Neural crest cell (in vitro differentiated cells): ENCODE measurements at places on chromosomes 16 and 17.

DNA sequence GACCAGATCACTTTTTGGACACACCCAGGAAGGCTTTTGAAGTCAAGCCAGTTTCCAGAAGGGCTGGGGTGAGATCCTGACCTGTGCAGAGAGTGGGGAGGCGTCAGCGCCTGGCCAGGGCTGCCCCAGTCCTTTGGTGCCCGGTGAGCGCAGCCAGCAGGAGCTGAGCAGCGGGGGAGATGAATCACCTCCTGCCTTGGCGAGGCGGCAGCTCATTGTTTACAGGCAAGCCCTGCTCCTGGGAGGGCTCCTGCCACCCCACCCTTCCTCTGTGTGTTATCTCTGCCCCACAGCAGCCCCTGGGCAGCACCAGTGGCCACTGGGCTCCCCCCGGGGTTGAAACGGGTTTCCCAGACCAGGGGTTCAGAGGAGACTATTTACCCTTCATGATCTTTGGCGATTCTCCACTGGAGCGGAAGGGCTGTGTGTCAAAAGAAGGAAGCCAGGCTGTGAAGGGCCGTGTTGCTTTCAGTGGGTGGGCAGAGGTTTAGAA lies 14.1 kb upstream of the ITGB4 start:
- no peak overlapping the region for H3K27ac ChIP-seq
- H3K4me3 ChIP-seq, result no peak overlapping the region
- DNase-seq, result no peak
- peaks cover 2% of the 10 kb centered on the region for H3K36me3 ChIP-seq
- H3K4me1 ChIP-seq, result no peaks in the 10 kb centered on the region
- H3K27me3 ChIP-seq, result peaks cover 9% of the 10 kb centered on the region

GRCh38 chr16:17360693-17361122 lies 110.1 kb downstream of the XYLT1 start:
- peaks cover 4% of the 10 kb centered on the region for H3K36me3 ChIP-seq
- no peak overlapping the region for H3K27ac ChIP-seq
- no peaks in the 10 kb centered on the region for H3K27me3 ChIP-seq
- DNase-seq, result no peak
- H3K4me3 ChIP-seq, result no peak overlapping the region

- DNase-seq, result no peak
- no peaks in the 10 kb centered on the region for H3K27me3 ChIP-seq
- H3K4me1 ChIP-seq, result peaks cover 20% of the 10 kb centered on the region
Observed at GRCh38 chr17:50099003-50099402, 3.9 kb downstream of the PDK2 start.

- DNase-seq, result no peak
- H3K36me3 ChIP-seq, result no peaks in the 10 kb centered on the region
- peak overlapping the region; percentile 31 for H3K4me3 ChIP-seq
- H3K27ac ChIP-seq, result no peak overlapping the region
- H3K4me1 ChIP-seq, result peaks cover 24% of the 10 kb centered on the region
- peaks cover 37% of the 10 kb centered on the region for H3K27me3 ChIP-seq
Observed at GRCh38 chr17:74737299-74738050, 419 bp downstream of the RAB37 start.

GRCh38 chr16:48499923-48500381 lies 110.0 kb downstream of the N4BP1 start:
- H3K27me3 ChIP-seq, result no peaks in the 10 kb centered on the region
- H3K36me3 ChIP-seq, result no peaks in the 10 kb centered on the region
- H3K4me3 ChIP-seq, result no peak overlapping the region
- H3K27ac ChIP-seq, result no peak overlapping the region

GRCh38 chr17:76251478-76252039 lies 11.3 kb upstream of the RNF157 start:
- no peaks in the 10 kb centered on the region for H3K27me3 ChIP-seq
- peaks cover 17% of the 10 kb centered on the region for H3K4me1 ChIP-seq

DNA sequence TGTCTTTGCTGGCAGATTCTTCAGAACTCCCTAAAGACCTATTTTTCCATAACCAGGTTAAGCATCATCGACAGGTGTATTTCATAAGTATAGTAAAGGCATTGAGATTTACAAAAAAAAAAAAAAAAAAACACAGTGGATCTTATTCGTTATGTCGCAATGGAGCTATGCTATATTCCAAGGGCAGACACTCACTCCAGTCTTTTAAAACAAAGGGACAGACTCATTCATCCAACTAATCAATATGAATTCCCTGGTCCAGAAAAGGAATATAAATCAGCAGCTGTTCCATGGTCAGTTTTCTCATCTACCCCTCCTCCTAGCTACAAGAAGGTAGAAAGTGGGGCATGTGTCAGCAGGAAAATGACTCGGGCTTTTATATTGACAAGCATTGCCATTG lies 97.7 kb upstream of the MON1B start:
- no peak overlapping the region for H3K4me3 ChIP-seq
- no peaks in the 10 kb centered on the region for H3K36me3 ChIP-seq
- H3K27me3 ChIP-seq, result no peaks in the 10 kb centered on the region
- no peak overlapping the region for H3K27ac ChIP-seq
- no peaks in the 10 kb centered on the region for H3K4me1 ChIP-seq
- no peak for DNase-seq

DNA sequence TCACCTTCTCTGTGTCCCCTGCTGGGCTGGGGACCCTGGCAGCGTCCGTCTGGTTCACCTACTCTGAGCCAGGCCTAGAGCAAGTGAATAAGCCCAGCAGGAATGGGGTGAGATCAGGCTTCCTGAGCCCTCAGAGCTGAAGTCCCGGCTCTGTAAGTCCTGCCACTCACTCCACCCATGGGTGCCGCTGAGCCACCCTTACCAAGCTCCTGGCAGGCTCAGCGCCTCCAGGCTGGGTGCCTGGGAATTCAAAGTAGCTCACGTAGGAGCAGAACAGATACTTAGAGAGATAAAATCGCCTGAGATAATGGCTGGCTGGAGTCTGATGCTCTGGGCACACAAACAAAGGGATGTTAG lies 9.8 kb upstream of the LASP1NB start:
- H3K27ac ChIP-seq, result no peak overlapping the region
- H3K4me3 ChIP-seq, result no peak overlapping the region
- DNase-seq, result no peak
- no peaks in the 10 kb centered on the region for H3K27me3 ChIP-seq
- peaks cover 6% of the 10 kb centered on the region for H3K36me3 ChIP-seq
- peaks cover 8% of the 10 kb centered on the region for H3K4me1 ChIP-seq

DNA sequence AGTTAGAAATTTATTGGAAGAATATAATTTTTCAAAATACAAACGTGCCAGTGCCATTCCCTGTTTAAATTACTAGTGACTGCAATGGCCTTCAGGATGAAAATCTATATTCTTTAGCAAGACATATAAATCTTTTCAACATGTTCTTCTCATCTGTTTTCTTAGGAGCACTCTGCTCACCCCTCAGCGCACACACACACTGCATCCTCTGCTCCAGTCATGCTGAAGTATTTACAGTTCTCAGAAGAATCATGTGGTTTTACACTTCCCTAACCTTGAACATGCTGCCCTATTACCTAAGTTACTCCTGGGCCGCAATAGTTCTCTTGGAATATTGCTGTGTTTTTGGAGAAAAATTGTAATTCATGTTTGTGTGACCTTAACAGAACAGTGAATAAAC lies 820.6 kb downstream of the CDH8 start:
- no peak overlapping the region for H3K27ac ChIP-seq
- H3K36me3 ChIP-seq, result no peaks in the 10 kb centered on the region
- H3K27me3 ChIP-seq, result no peaks in the 10 kb centered on the region
- no peaks in the 10 kb centered on the region for H3K4me1 ChIP-seq
- no peak overlapping the region for H3K4me3 ChIP-seq
- no peak for DNase-seq

GRCh38 chr17:81863833-81864768 lies 3.8 kb upstream of the P4HB start:
- H3K27me3 ChIP-seq, result peaks cover 19% of the 10 kb centered on the region
- H3K4me1 ChIP-seq, result peaks cover 36% of the 10 kb centered on the region
- H3K36me3 ChIP-seq, result peaks cover 7% of the 10 kb centered on the region

DNA sequence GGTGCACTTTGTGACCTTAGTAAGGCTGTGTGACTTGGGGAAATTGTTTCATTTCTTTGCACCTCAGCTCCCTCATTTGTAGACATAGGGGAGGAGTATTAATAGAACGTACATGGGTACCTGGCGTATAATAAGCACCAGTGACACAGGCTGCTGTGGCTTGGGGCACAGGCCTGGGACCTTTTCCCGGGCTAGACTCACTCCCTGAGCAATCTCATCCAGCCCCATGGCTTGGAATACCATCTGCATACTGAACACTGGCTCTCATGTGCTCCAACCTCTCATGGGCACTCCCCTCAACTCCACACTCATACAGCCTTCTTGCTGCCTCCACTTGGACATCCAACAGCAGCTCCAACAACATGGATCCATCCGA lies 41.0 kb upstream of the MRPS23 start:
- peak overlapping the region; percentile 48 for H3K27ac ChIP-seq
- H3K4me3 ChIP-seq, result no peak overlapping the region
- peaks cover 5% of the 10 kb centered on the region for H3K36me3 ChIP-seq
- DNase-seq, result no peak

- DNase-seq, result peak; percentile 36
- H3K27me3 ChIP-seq, result no peaks in the 10 kb centered on the region
- H3K4me3 ChIP-seq, result no peak overlapping the region
- H3K36me3 ChIP-seq, result no peaks in the 10 kb centered on the region
- H3K27ac ChIP-seq, result no peak overlapping the region
Observed at GRCh38 chr16:71467810-71468209, 5.8 kb upstream of the ZNF23 start.

GRCh38 chr16:11386054-11386680 lies 40.9 kb downstream of the RMI2 start:
- H3K4me3 ChIP-seq, result no peak overlapping the region
- H3K27ac ChIP-seq, result no peak overlapping the region
- no peak for DNase-seq
- H3K36me3 ChIP-seq, result peaks cover 2% of the 10 kb centered on the region

- H3K27me3 ChIP-seq, result peaks cover 52% of the 10 kb centered on the region
- H3K4me1 ChIP-seq, result peaks cover 28% of the 10 kb centered on the region
- no peak for DNase-seq
- peak overlapping the region; percentile 81 for H3K4me3 ChIP-seq
- no peaks in the 10 kb centered on the region for H3K36me3 ChIP-seq
Observed at GRCh38 chr17:42759982-42760651, 910 bp upstream of the RAMP2 start.

DNA sequence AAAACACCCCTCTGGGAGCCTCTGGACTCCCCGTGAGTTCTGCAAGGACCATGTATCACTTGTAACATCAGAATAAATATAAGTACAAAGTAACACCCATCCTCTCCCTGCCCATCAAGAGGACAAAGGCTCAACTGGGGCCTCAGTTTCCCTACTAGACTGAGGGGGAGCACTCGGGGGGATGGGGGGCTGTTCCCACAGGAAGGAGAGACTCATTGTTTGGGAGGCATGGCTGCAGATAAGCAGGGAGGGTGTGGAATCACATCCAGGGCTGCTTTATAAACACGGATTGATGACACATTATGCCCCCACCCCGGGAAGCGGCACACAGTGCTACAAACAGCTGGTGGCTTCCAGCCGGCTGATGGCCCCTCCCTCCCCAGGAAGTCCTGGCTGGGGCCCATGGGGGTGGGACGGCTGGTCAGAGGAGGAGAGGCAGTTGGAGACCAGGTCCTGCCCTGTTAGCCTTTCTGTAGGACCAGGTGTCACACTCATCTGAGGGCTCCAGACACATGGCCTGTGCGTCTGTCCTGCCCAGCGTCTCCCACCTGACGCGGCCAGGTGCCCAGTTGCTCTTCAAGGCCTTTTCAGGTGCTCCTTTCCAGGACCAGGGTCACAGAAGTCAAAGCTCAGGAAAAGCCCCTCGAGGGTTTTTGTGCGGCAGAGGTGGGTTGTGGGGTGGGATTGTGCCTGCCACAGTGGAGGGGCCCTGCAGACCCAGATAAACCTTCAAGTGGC lies 1.3 kb upstream of the MPG start:
- no peak for DNase-seq
- peak overlapping the region; percentile 43 for H3K27ac ChIP-seq
- H3K36me3 ChIP-seq, result no peaks in the 10 kb centered on the region
- H3K27me3 ChIP-seq, result peaks cover 3% of the 10 kb centered on the region
- H3K4me3 ChIP-seq, result peak overlapping the region; percentile 86

GRCh38 chr17:1967213-1967612 lies 57.9 kb downstream of the RTN4RL1 start:
- peaks cover 49% of the 10 kb centered on the region for H3K27me3 ChIP-seq
- no peak overlapping the region for H3K4me3 ChIP-seq
- H3K27ac ChIP-seq, result no peak overlapping the region
- peaks cover 18% of the 10 kb centered on the region for H3K4me1 ChIP-seq
- H3K36me3 ChIP-seq, result no peaks in the 10 kb centered on the region

GRCh38 chr16:11205065-11205699 lies 50.8 kb downstream of the SOCS1 start:
- no peak overlapping the region for H3K4me3 ChIP-seq
- H3K27me3 ChIP-seq, result peaks cover 16% of the 10 kb centered on the region
- H3K27ac ChIP-seq, result no peak overlapping the region

DNA sequence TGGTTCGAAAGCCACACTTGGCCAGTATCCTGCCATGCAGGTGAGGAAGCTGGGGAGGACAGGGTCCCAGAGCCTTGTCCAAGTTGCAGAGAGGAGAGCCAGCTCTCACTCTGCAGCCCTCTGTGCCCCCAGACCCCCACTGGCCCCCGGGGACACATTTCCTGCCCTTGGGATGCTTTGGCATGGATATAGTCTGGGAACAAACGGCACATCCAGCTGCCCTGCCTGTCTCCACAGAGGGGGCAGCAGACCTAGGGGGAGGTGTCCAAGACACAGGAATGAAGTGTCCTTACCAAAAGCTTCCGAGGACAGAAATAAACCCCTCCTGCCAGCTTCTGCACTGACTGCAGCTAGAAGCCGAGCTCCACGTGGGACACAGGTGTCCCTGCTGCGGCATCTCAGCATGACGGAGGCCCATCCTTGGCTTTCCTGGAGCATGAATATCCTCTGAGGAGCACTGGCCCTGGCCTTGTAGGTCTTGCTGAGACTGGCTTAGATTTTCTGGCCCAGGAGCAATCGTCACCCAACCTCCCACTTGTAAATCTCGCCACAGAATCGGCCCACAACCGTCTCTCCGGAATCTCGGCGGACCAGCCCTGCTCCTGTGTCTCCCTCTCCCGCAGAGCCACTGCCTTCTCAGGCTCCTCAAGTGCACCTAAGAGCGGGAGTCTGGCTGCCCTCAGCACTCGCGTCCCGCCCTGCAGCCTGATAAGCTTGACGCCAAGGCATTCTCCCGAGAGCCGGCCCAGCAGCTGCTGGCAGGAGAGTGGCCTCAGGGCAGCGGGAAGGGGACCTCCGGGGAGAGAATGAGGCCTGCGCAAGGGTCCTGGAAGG lies 1.1 kb upstream of the CAPN15 start:
- peak overlapping the region; percentile 94 for H3K4me3 ChIP-seq
- peak overlapping the region; percentile 97 for H3K27ac ChIP-seq
- peaks cover 3% of the 10 kb centered on the region for H3K36me3 ChIP-seq
- peaks cover 4% of the 10 kb centered on the region for H3K27me3 ChIP-seq
- peaks cover 26% of the 10 kb centered on the region for H3K4me1 ChIP-seq
- DNase-seq, result no peak

GRCh38 chr17:2853283-2854142 lies 57.3 kb downstream of the RAP1GAP2 start:
- no peak for DNase-seq
- H3K36me3 ChIP-seq, result no peaks in the 10 kb centered on the region
- H3K27me3 ChIP-seq, result peaks cover 84% of the 10 kb centered on the region
